Natural killer cell treated with Interleukin-12 subunit alpha and Interleukin-12 subunit beta and Interleukin-15 and Interleukin-18, amount 100 ng/mL, for 72 hours (primary cell): ENCODE measurements at places on chromosomes 7 and 10.

DNA sequence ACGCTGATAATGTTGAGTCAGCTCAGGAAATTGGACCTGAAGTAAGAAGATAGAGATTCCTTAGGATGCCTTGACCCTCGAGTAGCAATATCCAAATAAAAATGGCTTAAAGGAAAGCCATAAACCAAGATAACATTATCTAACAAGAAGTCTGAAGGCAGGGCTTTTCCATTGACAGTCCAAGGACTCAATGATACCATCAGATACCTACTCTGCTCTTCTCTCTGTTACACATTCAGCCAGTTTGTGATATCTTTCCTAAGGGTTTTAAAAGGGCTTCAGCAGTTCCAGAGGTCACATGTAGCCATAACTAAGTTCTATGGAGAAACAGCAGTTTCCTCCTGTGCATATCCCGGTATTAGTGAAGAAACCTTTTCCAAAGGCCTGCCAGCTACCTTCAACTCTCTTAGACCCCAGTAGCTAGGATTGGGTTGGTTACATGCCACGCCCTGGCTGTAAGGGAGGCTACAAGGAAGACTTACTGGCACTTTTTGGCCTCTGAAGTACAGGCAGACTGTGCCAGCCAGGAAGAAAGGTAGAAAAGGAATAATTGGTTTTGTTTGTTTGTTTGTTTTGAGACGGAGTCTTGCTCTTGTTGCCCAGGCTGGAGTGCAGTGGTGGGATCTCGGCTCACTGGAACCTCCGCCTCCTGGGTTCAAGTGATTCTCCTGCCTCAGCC, 10.6 kb downstream of the SHLD2 start:
- DNase-seq = no peak

GRCh38 chr7:129568240-129568639, 43.3 kb upstream of the NRF1 start:
- no peak for DNase-seq

DNA sequence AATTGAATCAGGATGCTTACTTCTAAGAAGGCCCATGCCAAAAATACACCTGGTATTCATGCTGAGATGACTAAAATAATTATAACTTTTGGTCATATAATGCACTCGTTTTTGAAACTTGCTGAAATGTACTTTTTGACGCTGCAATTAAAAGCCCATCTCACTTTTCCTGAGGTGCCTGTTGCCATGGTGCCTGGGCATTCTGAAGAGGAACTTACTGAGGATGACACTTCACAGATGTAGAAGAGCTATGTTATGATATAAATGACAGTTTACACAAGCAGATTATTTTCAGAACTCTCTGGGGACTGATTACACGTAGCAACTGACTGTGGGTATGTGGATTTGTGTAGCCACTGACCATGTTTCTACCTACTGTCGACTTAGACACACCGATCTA, 182.4 kb downstream of the TPK1 start:
- no peak for DNase-seq

DNA sequence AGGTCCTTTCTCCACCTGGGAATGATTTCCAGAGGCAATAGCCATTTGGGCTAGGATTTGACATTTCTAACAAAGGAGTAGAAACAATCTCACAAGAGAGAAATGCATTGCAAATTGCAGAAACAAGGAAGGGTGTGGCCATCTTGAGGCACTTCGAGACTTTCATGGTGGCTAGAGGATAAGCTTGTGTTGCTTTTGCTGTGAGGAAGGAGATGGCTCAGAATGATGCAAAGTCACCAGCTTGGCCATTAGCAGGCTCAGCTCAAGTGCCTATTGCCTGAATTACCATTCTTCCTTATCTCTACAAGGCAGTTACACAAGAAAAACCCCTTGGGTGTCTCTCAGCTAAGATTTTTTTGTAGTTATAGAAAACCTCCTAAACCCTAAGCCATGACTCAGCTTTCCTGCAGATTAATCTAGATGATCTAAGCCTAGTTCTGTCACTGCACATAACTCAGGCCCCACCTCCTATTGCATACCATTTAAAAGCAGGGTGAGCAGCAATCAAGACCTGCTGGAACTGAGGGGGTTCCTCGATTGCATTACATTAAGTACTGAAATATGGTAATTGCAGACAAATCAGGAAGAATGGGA, 683.1 kb downstream of the NRG3 start:
- DNase-seq = no peak

DNA sequence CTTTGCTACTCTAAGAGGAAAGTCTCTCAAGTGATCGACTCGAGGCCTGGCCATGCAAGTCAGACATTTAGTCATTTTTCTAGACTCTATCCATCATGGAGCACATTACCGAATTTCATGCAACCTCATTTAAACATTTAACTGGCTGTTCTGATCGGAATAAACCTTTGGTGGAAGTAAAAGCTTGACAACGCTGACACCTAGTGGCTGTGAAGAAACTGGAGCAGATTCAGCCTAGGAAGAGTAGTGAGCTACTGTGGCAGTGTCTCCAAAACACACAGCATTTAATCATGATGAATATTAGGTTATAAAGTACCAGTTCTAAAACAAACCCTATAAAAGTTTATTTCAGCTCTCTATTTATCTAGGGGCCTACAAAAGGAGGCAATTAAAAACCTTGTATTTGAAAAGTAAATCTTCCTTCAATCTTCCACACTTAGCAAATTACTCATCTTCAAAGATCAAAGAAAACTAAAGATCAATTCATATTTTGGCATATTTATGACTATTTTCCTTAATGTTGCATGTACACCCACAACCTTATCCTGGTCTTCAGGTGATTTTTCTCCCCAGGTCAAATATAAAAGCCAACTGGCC, 175.0 kb downstream of the CTNNA3 start:
- no peak for DNase-seq

DNA sequence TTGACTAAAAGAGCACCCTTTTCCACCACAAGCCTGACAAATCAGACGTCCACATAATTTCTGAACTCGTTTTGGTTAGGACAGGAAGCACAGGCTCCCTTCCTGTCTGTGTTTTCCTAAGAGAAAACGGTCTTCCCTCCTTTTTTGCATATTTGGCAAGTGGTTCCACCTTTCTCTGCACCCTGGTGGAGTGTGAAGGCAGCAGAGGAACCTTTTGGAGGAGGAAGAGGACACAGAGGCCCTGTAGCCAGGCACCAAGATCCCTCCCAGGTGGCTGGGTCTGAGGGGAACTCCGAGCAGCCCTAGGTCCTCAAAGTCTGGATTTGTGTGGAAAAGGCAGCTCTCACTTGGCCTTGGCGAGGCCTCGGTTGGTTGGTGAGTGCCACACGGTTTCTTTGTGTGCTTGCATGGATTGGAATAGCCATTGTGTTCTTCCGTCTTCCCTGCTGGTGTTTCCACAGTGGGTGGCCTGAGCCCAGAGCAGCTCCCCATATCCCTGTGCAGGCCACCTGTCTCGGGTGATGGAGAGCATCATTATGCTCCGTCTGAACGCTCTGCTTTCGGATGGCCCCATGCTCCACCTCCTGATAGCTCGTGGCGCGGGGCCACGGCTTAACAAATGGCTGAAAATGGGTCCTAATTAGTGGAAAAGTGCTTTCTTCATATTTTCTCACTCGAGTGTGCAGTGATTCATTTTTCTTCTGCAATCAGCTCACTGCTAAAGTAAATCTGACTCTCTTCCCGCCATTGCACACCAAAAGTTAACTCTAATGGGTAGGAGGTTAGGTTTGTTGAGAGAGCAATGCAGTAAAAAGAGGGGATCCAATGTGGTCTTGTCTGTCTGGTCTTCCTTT, 4.2 kb downstream of the IKZF1 start:
- no peak for DNase-seq

DNA sequence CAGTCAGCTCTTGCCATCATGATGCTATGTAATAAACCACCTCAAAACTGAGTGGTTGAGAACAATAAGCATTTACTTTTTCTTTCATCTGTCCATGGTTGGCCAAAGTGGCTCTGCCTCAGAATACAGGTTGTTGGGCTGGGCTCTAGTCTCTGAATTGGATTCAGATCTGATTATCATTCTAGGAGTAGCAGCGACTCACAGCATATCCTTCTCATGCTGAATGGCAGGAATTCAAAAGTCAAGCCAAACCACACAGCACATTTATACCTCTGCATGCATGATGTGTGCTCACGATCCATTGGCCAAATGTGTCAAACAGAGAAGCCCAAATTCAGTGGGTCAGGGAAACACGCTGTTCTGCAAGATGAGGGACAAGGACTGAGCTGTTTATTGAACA, 13.6 kb upstream of the GALNT11 start:
- DNase-seq = no peak

- no peak for DNase-seq
Observed at GRCh38 chr7:91358303-91358702, 94.1 kb downstream of the FZD1 start.

DNA sequence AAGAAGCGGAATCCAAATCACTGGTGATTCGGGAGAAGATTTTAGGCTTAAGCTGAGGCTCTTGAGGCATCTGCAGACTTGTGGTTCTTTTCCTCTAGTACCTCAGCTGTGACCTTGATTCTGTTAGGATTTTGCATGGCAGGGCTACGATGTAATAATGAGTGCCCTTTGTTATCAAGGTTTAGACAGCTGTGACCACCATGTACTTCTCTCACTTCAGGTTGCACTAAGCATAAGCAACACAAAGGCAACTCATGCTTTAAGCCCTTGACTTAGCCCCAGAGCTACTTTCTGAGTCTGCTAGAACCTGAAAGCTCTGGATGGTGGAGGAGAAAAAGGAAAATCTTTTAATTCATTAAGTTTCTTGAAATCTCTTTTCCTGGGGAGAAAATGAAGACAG, 1052.3 kb upstream of the PHF14 start:
- no peak for DNase-seq

DNA sequence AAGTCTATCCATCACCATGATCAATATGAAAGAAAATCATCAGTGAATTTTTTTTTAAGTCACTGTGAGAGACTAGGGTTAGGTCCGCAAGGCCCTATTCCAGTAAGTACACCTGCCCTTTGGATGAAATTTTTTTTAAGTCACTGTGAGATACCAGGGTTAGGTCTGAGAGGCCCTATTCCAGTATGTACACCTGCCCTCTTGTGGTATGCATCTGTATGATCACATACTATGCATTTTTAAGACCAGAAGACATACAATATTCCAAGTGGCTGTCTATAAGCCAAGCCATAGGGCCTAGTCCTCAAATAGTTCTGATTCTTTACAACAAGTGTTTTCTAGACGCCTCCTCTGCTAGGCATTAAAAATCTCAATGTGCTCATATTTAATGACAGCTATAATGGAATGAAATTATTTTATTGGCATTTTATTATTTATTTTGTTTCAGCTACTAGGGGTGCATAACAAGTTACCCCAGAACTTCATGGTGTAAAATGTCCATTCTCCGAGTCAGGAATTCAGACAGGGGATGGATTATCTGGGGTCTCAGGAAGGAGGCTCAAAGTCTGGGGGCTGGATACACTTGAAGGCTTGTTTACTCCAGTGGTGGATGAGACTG, 53.1 kb downstream of the TEX36 start:
- DNase-seq = no peak

GRCh38 chr7:117157241-117158209, 165.3 kb downstream of the WNT2 start:
- DNase-seq = no peak

DNA sequence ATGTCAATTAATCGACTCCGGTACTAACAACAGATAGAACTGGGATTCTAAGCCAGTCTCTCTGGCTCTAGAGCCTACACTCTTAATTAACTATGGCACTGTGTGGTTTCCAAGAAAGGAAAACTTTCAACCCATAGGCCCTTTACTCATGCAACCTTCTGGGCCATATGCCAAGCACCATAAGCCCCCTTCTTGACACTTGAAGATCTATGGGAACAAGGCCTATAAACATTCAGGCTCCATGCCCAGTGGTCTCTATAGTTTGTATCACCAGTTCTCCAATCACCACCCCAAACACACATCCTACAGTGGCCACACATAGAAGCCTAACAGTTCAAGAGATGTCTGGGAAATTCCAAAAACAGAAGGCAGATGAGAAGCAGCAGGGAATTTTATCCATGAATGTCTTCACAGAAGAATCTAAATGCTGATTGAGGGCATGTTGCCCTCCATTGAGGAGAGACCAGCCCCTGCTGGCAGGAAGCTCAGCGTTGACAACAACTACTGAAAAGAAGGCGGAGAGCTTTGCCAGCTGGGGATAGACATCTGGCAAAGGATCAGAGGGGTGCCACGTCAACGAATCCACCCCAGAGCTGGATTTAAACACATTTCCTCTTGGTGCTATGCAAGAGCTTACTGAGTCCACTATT, 64.4 kb downstream of the GRM3 start:
- DNase-seq = no peak

- no peak for DNase-seq
Observed at GRCh38 chr10:5862360-5862961, 27.2 kb downstream of the ANKRD16 start.
